ENCODE measurements at places on chromosomes 6 and 20. TPM values are rescaled to one million over a fixed set of nuclear protein-coding genes. Genes with fewer than 3 reads are reported as not detected.
A peak's percentile ranks its signal among the peaks of the same experiment; 100 is the strongest.

C6orf15 gene
- total RNA-seq, result not detected

- no peak for DNase-seq
Observed at GRCh38 chr6:157561414-157561790, 180.4 kb downstream of the ZDHHC14 start.

DNA sequence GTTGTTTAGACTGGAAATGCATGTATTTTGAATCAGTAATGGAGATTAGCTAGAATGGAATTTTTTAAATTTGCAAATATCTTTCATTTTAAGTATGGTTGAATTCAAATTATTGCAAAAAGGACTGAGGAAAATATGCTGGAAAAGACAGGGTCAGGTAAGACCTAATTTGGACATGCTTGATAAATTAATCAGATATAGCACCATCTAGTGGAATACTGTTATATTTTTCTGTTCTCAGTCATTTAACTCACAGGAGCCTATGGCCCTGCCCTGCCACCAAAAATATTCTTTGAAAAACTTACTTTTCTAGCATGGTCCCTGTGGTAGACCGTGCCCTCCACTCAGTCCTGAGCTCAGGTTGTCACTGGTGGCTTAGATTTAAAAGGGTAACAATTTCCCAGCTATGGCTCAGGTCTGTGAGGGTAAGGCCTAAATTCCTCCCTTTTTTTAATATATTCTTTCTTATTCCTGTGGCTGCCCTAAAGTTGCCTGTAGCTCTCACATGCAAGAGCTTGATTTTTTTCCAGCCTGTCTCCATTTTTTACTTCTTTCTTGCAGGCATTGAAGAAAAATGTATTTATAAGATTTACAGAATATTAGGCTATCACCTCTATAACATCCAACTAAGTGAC, 25.3 kb upstream of the KIAA1586 start:
- DNase-seq, result peak; percentile 24

DNA sequence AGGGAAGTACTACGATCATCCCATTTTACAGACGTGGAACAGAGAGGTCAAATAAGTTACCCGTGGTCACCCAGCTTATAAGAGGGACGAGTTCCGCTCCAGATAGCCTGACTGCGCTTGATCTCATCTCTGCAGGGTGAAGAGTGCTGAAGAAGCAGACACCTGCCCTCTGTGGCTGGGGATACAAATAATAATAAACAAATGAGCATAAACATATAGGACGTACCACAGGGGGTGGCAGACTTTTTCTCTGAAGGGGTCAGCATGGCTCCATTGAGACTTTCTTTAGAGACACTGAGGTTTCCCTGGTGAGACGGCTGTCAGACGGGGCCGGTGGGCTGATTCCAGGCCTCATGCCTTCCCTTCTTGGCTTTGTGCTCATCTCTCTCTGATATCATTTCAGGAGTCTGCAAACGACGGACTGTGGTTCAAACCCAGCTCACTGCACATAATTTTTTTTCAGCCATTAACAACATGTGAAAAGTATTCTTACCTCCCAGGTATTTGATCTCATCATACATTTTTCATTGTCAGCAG, 47.1 kb downstream of the IRF4 start:
- DNase-seq, result no peak
